ENCODE measurements at places on chromosomes 3 and 15. TPM values are rescaled to one million over a fixed set of nuclear protein-coding genes. Genes with fewer than 3 reads are reported as not detected.

The WWTR1 gene
- total RNA-seq, result 0.55 TPM

The GRK7 gene
- total RNA-seq, result not detected

The DAPK2 gene
- 17.6 TPM for total RNA-seq

The FOXL2NB gene
- not detected for total RNA-seq

The TOPBP1 gene
- 84.0 TPM for total RNA-seq

The GOLGA6B gene
- not detected for total RNA-seq

The GOLGA8G gene
- not detected for total RNA-seq

The AADACL2 gene
- total RNA-seq, result not detected

The MESP2 gene
- not detected for total RNA-seq

The CATSPER2 gene
- 2.2 TPM for total RNA-seq

DNA sequence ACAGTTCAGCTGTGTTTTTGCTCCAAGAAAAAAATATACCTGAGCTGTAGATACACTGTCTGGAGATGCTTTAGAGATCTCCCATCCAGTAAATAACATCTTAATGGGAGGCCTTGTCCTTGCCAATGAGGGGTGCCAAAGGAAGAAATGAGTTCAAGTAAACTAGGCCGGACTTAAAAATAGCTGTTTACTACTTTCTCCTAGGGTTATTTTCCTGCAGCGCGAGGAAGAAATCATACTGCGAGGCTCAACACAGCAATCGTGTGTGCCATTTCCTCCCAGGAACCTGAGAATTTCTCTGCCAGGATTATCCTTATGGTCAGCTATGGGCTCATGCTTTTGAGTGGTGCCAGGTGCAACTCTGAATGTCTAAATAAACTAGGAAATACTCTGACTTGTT lies 71.9 kb downstream of the CMTM8 start:
- no peak overlapping the region for H3K4me3 ChIP-seq
- H3K4me1 ChIP-seq, result peaks cover 10% of the 10 kb centered on the region
- H3K36me3 ChIP-seq, result peaks cover 5% of the 10 kb centered on the region
- no peaks in the 10 kb centered on the region for H3K27me3 ChIP-seq

- H3K27ac ChIP-seq, result peak overlapping the region; percentile 45
- peaks cover 40% of the 10 kb centered on the region for H3K36me3 ChIP-seq
- H3K27me3 ChIP-seq, result no peaks in the 10 kb centered on the region
- H3K4me1 ChIP-seq, result peaks cover 22% of the 10 kb centered on the region
- DNase-seq, result no peak
These were observed 31.3 kb downstream of the TARS3 start for GRCh38 chr15:101692801-101693598.

GRCh38 chr3:136852180-136852579 lies 9.8 kb upstream of the NCK1 start:
- peaks cover 12% of the 10 kb centered on the region for H3K4me1 ChIP-seq
- DNase-seq, result no peak
- H3K27me3 ChIP-seq, result no peaks in the 10 kb centered on the region
- H3K27ac ChIP-seq, result no peak overlapping the region

GRCh38 chr3:155983834-155984474 lies 113.5 kb downstream of the GMPS start:
- no peaks in the 10 kb centered on the region for H3K36me3 ChIP-seq
- H3K27me3 ChIP-seq, result peaks cover 11% of the 10 kb centered on the region
- no peaks in the 10 kb centered on the region for H3K4me1 ChIP-seq

DNA sequence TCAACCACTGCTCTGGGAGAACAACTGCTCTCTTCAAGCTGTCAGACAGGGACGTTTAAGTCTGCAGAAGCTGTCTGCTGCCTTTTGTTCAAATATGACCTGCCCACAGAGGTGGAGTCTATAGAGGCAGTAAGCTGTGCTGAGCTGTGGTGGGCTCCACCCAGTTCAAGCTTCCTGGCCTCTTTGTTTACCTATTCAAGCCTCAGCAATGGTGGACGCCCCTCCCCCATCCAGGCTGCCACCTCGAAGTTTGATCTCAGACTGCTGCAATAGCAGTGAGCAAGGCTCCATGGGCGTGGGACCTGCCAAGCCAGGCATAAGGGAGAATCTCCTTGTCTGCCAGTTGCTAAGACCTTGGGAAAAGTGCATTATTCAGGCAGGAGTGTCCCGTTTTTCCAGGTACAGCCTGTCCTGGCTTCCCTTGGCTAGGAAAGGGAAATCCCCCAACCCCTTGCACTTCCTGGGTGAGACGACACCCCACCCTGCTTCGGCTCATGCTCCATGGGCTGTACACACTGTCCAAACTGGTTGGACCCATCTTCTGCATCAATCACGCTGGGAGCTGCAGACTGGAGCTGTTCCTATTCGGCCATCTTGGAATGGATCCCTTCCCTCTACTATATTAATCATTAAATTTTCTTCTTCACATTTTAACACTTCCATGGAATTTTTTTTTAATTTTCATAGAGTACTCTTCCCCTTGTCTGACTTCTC lies 167.0 kb upstream of the UBE2E2 start:
- no peaks in the 10 kb centered on the region for H3K36me3 ChIP-seq
- H3K27me3 ChIP-seq, result no peaks in the 10 kb centered on the region
- no peak for DNase-seq
- no peak overlapping the region for H3K27ac ChIP-seq
- no peaks in the 10 kb centered on the region for H3K4me1 ChIP-seq

DNA sequence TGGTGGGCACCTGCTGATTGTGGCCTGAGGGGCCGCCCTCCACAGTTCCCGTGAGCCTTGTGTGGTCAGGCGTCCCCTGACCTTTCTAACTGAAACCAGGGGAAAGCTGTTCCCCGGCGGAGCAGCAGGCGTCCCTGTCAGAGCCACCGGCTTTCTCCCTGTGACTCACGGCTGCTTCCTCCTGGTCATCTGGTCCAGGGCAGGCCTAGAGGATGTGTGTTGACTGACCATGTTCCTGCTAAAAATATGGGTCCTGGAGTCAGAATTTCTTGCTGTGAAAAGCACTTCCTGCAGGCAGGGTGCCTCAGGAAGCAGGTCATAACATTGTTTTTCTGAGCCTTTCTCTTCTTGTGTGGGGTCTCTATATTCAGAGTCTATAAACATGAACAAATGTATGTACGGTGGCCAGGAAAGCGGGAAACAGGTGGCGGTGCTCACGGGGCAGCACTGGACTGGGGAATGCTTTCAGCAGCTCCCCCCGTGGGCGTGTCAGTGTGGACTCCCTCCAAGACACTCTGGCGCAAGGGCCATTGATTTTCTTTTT lies 38.4 kb upstream of the CGNL1 start:
- H3K36me3 ChIP-seq, result no peaks in the 10 kb centered on the region
- H3K4me3 ChIP-seq, result no peak overlapping the region
- H3K27ac ChIP-seq, result no peak overlapping the region
- H3K27me3 ChIP-seq, result peaks cover 12% of the 10 kb centered on the region
- DNase-seq, result no peak
- no peaks in the 10 kb centered on the region for H3K4me1 ChIP-seq

GRCh38 chr3:188389711-188390342 lies 235.9 kb downstream of the LPP start:
- peaks cover 17% of the 10 kb centered on the region for H3K36me3 ChIP-seq
- no peak for DNase-seq
- H3K4me1 ChIP-seq, result peaks cover 26% of the 10 kb centered on the region
- H3K27ac ChIP-seq, result peak overlapping the region; percentile 69
- H3K4me3 ChIP-seq, result peak overlapping the region; percentile 19

DNA sequence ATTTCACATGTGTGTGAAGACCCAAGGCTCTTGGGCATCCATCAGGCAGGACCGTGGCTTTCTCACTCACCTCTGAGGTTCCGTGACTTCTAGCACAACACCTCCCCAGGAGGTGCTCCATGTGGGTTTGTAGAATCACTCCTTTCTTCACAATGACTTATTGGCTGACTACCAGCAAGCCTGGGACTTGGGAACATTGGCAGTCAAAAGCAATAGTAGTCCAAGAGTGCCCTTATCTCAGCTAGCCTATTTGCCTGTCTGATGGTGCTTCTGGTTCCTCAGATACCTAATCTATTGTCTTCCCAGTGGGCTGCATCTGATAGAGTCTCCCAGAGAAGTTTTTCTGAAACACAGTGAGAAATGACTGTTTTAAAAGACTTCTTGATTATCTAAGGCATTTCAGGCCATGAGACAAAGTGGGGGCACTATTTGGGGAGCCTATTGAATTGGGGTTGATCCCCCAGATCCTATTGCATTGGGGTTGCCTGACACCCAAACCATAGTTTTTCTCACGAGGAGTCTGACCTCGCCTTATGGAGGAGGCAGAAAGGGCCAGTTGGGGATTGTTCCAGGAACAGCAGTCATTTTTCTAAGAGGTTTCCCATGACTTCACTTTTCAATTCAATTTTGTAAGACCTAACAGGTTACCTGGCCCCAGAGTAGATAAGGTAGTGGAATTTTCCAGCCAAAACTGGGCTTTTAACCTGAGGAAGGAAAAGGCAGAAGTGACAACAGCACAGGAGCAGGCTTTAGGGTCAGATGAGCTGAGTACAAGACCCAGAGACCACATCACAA lies 88.0 kb downstream of the CYP19A1 start:
- no peak overlapping the region for H3K4me3 ChIP-seq
- peaks cover 8% of the 10 kb centered on the region for H3K27me3 ChIP-seq
- no peak overlapping the region for H3K27ac ChIP-seq
- no peak for DNase-seq

- DNase-seq, result no peak
- H3K27ac ChIP-seq, result no peak overlapping the region
- peaks cover 9% of the 10 kb centered on the region for H3K27me3 ChIP-seq
- no peak overlapping the region for H3K4me3 ChIP-seq
These were observed 87.0 kb downstream of the PLSCR2 start for GRCh38 chr3:146382386-146382785.

DNA sequence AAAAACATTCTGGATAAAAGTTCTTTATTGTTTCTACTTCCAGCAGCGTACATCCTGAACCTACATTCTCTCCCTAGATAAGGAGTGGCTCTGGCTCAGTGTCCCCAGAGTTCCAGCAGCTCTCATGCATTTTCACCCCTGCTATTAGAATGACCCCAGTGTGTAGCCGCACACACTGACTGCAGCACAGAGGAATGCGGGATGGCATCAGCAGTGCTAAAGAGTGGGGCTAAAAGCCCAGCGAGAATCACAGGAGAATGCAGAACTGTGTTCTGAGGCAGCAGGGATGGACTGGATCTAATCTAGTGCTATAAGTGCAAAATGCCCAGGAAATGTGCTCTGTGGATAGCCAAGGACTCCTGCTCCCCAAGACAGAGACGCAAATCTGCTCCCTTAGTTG lies 66.4 kb upstream of the TJP1 start:
- H3K4me3 ChIP-seq, result no peak overlapping the region
- no peaks in the 10 kb centered on the region for H3K4me1 ChIP-seq
- no peak overlapping the region for H3K27ac ChIP-seq

DNA sequence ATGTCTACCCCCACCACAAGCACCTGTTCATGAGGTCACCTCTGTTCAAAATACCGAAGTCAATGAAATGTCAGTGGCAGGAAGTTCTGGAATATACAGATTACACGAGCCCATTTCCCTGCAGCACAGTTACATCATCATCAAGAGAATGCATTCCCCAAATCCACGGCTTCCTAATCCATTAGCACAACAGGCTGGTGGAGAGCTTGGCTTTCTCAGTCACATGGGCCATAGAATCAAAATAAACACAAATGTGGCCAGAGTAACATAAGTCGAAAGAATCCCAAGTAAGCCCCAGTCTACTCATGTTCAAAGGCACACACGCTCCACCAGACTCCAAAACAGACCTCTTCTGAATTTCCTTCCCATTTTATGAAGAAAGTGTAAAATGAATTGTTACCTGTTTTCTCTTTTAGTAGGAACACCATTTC lies 419.3 kb downstream of the MAGI1 start:
- H3K27ac ChIP-seq, result no peak overlapping the region
- no peaks in the 10 kb centered on the region for H3K27me3 ChIP-seq
- no peak for DNase-seq
- no peaks in the 10 kb centered on the region for H3K36me3 ChIP-seq

DNA sequence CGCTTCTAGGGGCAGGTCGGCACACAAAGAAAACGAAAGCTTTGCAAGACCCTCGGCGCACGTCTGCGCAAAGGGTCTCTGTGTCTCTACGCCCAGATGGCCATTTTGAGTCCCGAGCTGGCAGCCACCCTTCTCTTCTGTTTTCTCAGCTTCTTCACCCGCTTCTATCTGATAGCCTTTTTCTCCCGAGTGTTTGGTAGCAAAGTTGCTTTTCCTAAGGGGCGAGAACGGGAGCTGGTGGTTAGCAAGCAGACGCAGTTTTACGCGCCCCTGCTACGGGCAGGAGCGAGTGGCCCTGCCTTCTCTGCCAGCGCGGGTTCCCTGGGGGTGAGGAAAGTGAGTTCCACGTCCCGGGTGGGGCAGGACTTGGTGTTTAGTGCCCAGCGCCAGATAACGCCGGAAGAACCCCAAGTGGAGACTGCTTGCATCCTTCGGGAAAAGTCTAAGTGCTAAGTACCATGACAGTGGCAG lies 2.9 kb upstream of the MKRN2 start:
- peak overlapping the region; percentile 84 for H3K4me3 ChIP-seq
- DNase-seq, result peak; percentile 47
- peaks cover 22% of the 10 kb centered on the region for H3K4me1 ChIP-seq
- peaks cover 48% of the 10 kb centered on the region for H3K27me3 ChIP-seq

DNA sequence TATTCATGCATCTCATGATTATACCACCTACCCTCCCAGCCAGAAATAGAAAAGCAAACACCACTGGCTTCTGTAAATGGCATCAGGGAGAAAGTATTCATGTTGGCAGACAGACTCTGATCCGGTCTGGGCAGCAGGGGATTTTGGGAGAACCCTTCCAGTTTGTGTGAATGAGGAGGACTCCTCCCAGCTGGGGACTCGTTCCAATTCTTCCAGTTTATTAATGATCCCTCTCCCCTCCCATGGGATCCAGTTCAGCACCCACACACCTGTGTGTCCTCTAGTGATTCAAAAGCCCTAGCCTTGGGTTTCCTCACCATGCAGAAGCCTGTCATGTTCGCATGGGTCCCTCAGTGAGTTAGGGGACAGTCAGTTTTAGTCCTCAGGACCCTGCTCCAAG lies 110.9 kb downstream of the IQSEC1 start:
- DNase-seq, result no peak
- peak overlapping the region; percentile 38 for H3K4me3 ChIP-seq
- peaks cover 46% of the 10 kb centered on the region for H3K4me1 ChIP-seq

GRCh38 chr15:83940136-83940535 lies 286.2 kb downstream of the ADAMTSL3 start:
- no peak overlapping the region for H3K4me3 ChIP-seq
- no peaks in the 10 kb centered on the region for H3K36me3 ChIP-seq
- H3K27me3 ChIP-seq, result peaks cover 16% of the 10 kb centered on the region
- H3K4me1 ChIP-seq, result no peaks in the 10 kb centered on the region

DNA sequence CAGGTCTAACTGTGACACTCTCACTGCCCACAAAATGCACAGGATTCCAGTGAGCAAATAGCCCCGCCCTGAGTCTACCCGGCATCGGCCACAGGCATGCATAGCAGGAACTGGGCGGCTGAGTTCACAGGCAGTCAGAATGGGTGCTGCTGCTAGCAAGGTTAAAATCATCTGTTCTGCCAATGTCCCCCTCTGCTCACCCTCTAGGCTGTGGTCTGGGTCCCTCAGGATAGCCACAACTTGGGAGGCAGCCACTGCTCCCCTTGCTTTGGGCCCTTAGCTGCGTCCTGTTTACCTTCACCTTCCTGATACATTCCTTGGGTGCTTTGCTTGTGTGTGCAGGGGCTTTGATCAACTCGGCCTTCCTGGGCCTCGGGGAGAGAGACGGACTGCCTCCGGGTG lies 232.9 kb upstream of the RGMA start:
- H3K27me3 ChIP-seq, result no peaks in the 10 kb centered on the region
- no peak overlapping the region for H3K4me3 ChIP-seq
- DNase-seq, result no peak
- H3K36me3 ChIP-seq, result no peaks in the 10 kb centered on the region
- no peaks in the 10 kb centered on the region for H3K4me1 ChIP-seq

GRCh38 chr3:13338231-13338630 lies 81.9 kb downstream of the NUP210 start:
- no peak for DNase-seq
- peaks cover 2% of the 10 kb centered on the region for H3K4me1 ChIP-seq
- H3K4me3 ChIP-seq, result no peak overlapping the region
- H3K27me3 ChIP-seq, result no peaks in the 10 kb centered on the region
- H3K27ac ChIP-seq, result peak overlapping the region; percentile 57

GRCh38 chr15:68103603-68104002 lies 49.5 kb downstream of the PIAS1 start:
- H3K36me3 ChIP-seq, result peaks cover 56% of the 10 kb centered on the region
- H3K27ac ChIP-seq, result no peak overlapping the region
- peaks cover 15% of the 10 kb centered on the region for H3K4me1 ChIP-seq
